ENCODE measurements at places on chromosomes 6 and 20. TPM values are rescaled to one million over a fixed set of nuclear protein-coding genes. Genes with fewer than 3 reads are reported as not detected.

The RXRB gene
- total RNA-seq = 18.4 TPM

The FAXC gene
- 3.5 TPM for total RNA-seq

The NUS1 gene
- total RNA-seq = 7.4 TPM

The SRF gene
- 26.5 TPM for total RNA-seq

The PACRG gene
- not detected for total RNA-seq

The NKX2-2 gene
- total RNA-seq = 2.6 TPM

The ANGPT4 gene
- not detected for total RNA-seq

The ELOVL2 gene
- total RNA-seq = 7.1 TPM

The ARMC12 gene
- not detected for total RNA-seq

The EDN1 gene
- total RNA-seq = 12.5 TPM

The ZC2HC1B gene
- total RNA-seq = not detected

The SRMS gene
- total RNA-seq = not detected

The GRM1 gene
- 0.02 TPM for total RNA-seq

The MRPS26 gene
- 98.3 TPM for total RNA-seq

The SNAP91 gene
- not detected for total RNA-seq

The SPATS1 gene
- total RNA-seq = not detected

The RRAGD gene
- 2.1 TPM for total RNA-seq

The WFDC2 gene
- total RNA-seq = not detected

The RIPK1 gene
- total RNA-seq = 26.5 TPM

The NR2E1 gene
- 1.2 TPM for total RNA-seq

The NFATC2 gene
- 0.25 TPM for total RNA-seq

The HMGCLL1 gene
- 0.20 TPM for total RNA-seq

The ETV7 gene
- total RNA-seq = 14.4 TPM

The GSTA4 gene
- 26.2 TPM for total RNA-seq

The MAP3K5 gene
- total RNA-seq = 9.0 TPM

The GJA10 gene
- total RNA-seq = not detected

The RFX6 gene
- not detected for total RNA-seq

The TOMM6 gene
- total RNA-seq = 167 TPM

The RAET1G gene
- total RNA-seq = 20.6 TPM

The SIM1 gene
- total RNA-seq = 6.0 TPM

The PXMP4 gene
- total RNA-seq = 15.6 TPM

The TMEM244 gene
- total RNA-seq = not detected

The TTLL9 gene
- not detected for total RNA-seq

The IMPG1 gene
- not detected for total RNA-seq

The BPIFB1 gene
- not detected for total RNA-seq

The ZMYND8 gene
- 49.6 TPM for total RNA-seq

The ANKEF1 gene
- 4.5 TPM for total RNA-seq

The ACSS1 gene
- 0.32 TPM for total RNA-seq

The SENP6 gene
- 37.7 TPM for total RNA-seq

The TBP gene
- total RNA-seq = 22.9 TPM

The OR2H1 gene
- total RNA-seq = not detected

The COL19A1 gene
- not detected for total RNA-seq

The METTL24 gene
- not detected for total RNA-seq

The CGA gene
- total RNA-seq = 26.6 TPM

The RNF217 gene
- 12.0 TPM for total RNA-seq

The XKR7 gene
- total RNA-seq = 0.05 TPM

The HS3ST5 gene
- total RNA-seq = not detected

The PSMB9 gene
- total RNA-seq = 339 TPM

The ITCH gene
- total RNA-seq = 71.2 TPM

The GLYATL3 gene
- not detected for total RNA-seq

The NKAIN2 gene
- total RNA-seq = not detected

The TTK gene
- 82.3 TPM for total RNA-seq

The HLA-DOA gene
- not detected for total RNA-seq

The DCBLD1 gene
- 51.6 TPM for total RNA-seq
